NCI-H1105 (cell line): ENCODE measurements at places on chromosomes 6 and 20.

DNA sequence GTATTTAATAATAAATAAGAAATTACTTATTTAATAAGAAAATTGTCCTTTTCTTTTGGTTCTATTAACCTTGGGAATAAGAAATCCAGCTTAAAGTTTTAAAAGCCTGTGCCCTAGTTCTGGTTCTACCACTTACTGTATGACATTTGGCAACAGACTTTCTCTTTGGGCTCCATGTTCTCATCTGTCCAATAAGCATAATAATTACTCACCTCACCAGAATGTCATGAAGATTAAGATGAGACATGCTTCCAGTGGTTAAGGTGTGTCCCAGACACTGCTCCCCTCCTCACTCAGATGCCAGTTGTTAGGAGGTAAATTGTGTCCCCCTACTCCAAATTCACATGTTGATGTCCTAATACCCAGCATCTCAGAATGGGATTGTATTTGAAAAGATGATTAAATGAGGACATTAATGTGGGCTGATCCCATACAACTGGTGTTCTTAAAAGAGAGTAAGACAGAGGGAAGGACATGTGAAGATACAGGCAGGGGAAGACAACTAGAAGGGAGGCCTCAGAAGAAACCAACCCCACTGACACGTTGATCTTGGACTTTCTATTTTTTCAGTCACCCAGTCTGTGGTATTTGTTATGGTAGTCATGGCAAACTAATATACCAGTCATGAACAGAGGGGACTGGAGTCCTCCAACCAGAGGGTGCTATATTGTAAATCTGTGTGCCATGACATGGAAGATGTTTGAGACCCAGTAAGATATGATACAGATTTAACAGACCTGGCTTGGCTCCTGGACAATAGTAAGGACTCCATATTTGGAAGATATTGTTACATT lies 6.4 kb upstream of the MICAL1 start:
- DNase-seq, result no peak

GRCh38 chr6:79005024-79005423 lies 73.0 kb downstream of the PHIP start:
- DNase-seq, result no peak

DNA sequence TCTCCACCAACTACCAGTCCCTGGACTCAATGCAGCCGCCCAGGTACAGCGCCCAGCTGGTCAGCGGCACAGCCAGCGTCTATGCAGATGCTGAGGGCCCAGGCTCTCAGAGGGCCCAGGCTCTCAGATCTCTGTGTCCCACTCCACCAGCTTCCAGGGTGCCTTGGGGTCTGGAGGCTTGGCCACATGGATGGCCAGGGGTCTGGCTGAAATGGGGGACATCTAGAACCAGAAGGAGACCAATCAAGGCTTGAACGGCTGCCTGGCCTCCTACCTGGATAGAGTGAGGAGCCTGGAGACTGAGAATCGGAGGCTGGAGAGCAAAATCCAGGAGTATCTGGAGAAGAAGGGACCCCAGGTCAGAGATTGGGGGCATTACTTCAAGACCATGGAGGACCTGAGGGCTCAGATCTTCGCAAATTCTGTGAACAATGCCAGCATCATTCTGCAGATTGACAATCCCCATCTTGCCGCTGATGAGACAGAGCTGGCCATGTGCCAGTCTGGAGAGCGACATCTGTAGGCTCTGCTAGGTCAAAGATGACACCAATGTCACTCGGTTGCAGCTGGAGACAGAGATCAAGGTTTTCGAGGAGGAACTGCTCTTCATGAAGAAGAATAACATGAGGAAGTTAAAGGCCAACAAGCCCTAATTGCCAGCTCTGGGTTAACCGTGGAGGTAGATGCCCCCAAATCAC lies 44.1 kb upstream of the GRM4 start:
- DNase-seq, result no peak

DNA sequence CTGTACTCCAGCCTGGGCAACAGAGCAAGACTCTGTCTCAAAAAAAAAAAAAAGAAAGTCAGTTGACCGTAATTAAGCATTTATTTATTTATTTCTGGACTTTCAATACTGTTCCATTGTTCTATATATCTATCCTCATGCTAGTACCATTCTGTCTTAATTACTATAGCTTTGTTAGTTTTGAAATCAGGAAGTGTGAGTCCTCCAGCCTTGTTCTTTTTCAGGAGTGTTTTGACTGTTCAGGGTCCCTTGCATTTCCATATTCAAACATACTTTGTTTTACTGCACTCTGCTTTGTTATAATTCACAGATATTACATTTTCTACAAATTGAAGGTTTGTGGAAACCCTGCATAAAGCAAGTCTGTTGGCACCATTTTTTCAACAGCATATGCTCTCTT lies 36.7 kb upstream of the ASXL1 start:
- no peak for DNase-seq

- DNase-seq, result no peak
These were observed 27.4 kb upstream of the NOP56 start for GRCh38 chr20:2625062-2625461.

DNA sequence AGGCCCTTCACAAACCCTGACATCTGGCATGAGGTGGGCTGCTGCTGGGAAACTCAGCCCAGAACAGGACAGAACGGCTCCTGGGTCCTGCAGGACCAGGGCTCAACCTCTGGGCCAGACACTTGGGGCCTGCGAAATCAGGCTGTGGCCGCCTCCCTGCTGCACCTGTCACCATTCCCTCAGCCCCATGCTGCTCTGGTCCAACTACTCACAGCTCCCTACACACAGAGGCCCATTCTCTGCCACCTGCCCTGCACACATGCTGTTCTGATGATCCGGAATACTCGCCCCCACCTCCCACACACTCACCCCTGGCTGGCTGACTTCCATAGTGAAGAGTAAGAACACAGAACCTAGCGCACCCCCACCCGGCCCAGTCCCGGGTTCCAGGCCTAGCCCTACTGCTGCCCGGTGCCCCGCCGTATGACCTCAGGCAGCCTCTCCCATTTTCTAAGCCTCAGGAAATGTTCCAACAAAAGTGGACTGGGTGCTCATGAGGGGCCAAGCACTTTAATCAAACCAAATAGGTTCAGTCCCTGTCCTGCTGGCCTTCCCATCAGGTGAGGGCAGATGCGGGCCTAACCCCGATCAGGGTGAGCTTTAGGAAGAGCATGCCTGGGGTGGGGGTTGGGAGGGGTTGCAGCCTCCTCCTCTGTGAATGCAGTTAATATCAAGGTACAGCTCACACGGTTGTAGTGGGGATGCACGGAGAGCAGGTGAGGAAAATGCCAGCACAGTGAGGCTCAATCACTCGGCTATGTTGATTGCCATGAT lies 3.9 kb downstream of the PEDS1 start:
- no peak for DNase-seq

- DNase-seq, result no peak
These were observed 280.7 kb upstream of the CITED2 start for GRCh38 chr6:139654888-139655782.

GRCh38 chr20:17710379-17711266 lies 10.9 kb downstream of the BANF2 start:
- no peak for DNase-seq

DNA sequence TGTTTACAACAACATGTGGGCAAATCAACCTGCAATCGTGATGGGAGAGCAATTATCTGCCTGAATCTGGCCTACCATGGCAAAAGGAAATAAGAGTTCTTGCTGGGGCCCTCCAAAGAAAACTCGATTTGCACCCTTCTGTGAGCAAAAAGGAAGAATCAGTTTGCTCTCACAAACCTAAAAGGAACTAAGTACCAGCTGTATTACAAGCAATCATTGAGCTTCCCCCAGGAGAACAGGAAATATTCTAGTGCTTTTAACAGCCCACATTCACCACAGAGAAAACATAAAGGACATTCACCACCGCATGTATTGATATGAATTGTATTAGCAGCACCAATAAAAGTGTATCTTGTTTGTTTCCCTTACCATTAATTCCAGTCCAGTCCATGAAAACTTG lies 75.0 kb downstream of the MBOAT1 start:
- no peak for DNase-seq

GRCh38 chr20:14477125-14477524 lies 139.7 kb upstream of the FLRT3 start:
- no peak for DNase-seq

DNA sequence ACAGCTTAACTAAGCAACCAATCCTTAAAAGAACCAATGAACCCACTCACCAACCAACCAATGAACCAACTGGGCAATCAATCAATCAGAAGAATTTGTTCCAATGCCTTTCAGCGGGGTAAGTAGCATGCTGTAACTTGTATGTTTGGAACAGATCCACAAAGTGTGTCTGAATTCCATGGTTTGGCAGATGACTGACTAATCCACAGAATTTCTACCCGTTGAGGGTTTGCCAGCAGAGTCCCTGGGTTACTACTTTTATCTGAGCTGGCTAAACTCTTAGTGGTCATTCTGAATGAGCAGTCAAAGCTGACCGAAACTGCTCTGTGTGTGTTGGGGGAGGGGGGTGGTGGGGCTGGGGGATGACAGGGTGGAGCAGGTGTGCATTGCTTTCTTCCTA lies 125.0 kb upstream of the JAG1 start:
- no peak for DNase-seq

DNA sequence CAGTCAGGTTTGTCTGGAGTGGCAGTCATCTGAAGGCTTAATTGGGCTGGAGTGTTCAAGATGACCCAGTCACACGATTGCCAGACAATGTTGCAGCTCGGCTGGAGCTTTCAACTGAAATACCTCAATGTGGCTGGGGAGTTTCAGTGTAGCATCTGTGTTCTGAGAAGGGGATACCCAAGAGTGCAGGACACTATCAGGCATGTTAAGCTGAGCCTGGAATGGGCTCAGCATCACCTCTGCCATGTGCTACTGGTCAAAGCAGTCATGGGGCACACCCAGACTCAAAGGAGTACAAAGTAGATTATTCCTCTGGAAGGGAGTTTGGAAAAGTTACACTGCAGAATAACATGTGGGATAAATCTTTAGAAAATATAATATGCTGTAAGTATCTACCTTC lies 363.9 kb downstream of the KIF16B start:
- DNase-seq, result no peak

GRCh38 chr6:33013608-33014007 lies 4.2 kb upstream of the HLA-DOA start:
- DNase-seq, result no peak

DNA sequence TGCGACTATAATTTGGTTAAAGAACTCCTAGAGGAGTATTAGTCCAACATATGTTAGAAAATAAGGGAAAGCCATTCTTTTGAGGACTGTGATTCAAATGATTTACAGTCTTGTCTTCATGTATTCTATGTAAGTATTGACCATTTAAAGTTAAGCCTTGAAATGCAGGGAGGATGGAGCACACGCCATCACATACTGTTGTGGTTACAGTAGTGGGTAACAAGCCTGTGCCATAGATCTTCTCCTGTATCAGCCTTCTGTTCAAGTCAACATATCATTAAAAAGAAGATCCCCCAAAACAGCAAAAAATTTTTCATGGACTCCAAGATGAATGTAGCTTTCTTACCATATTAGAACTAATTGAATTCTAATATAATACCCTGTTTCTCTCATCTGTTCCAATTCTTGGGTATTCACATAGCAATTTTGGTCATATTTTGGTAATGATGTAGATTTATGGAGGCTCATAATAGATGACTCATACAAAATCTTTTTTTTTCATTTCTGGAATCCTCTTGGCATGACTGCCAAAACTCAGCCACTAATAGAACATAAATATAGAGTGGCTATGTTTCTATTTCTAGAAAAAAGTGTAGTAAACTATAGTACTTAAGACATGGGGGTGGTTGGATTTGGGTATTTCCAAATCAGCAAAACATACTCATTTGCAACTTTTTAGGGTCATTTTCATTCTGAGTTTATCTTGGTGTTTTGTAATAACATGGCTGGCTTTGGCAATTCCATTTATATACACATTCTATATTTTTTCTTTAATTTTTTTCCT lies 413.5 kb downstream of the BCKDHB start:
- DNase-seq, result no peak

GRCh38 chr6:5670381-5670780 lies 336.3 kb downstream of the NRN1 start:
- no peak for DNase-seq

- no peak for DNase-seq
These were observed 109.7 kb downstream of the DST start for GRCh38 chr6:56532766-56533551.

GRCh38 chr6:95545686-95546085 lies 31.6 kb upstream of the MANEA start:
- no peak for DNase-seq

GRCh38 chr6:22102671-22103070 lies 194.2 kb downstream of the PRL start:
- no peak for DNase-seq

DNA sequence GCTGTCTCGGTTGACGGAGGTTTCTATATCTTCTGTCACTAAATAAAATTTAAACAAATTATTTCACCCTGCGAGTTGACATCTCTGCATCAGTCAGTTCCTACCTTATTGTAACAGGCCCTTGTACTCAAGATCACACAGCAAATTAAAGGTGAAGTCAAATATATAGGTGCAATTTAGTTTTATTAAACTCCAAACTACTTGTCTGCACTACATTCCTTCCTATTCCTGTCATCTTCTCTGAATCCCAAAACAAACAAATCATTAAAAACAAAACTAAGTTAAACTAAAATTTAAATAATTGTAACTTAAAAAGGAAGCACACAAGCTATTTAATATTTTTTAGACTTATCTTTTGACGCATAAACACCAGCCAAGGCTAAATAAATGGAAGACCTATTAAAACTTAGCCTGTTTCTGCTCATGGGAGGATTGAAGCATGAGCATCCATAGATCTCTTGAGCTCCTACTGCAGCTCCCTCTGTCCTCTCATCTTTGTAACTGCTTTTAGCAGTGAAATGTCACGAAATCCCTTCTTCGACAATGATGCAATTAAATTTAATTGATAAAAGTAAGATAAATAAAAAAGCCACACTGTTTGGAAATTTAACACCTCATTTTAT lies 1152.3 kb upstream of the GJE1 start:
- DNase-seq, result no peak

- DNase-seq, result no peak
These were observed 1.7 kb downstream of the ASIP start for GRCh38 chr20:34242879-34243278.

DNA sequence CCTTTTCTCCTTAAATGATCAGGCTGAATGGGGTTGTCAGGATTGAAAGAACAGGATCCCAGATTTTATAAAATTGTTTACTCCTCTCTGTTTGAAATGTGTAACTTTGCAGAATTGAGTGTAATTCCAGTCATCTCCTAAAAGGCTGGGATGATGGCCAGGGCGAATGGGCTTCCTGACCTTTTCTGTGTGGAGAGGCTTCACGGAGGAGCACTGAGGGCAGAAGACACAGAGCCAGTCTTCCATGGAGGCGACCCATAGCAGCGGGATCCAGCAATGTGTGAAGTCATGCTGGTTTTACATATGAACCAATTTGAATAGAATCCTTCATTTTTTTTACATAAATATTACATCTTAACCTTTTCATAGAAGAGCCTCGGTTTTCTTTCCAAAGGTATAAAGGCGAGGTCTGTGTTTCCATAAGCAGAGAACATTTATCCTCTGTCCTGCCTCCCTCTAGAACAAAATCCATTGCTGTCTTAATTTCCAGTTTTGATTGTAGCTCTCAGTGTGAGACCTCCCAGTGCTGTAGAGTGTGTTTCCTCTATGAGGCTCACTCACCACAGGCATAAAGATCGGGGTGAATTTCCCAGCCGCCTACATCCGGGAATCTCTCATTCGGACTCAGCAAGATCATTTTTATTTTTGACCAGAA lies 369.7 kb upstream of the FLRT3 start:
- no peak for DNase-seq

- DNase-seq, result no peak
These were observed 80.6 kb upstream of the PAK5 start for GRCh38 chr20:9919271-9920014.
